ENCODE measurements at places on chromosomes 7 and 10.

DNA sequence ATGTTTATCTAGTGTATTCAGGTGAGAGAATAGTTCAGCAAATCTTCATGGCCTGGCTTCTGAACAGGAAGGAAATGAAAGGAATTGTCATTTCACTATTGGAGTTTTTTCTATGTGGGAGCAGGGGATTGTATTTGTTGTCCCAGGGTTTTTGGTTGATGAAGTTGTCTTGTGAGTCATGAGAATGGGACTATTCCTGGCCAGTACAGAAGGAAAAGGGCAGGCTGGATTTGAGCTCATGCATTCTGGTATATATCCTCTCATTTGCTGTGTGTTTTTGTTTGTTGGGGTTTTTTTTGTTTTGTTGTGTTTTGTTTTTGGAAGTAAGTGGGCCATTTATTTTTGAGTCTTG is 101.2 kb upstream of the MKLN1 start:
- no peak for DNase-seq

DNA sequence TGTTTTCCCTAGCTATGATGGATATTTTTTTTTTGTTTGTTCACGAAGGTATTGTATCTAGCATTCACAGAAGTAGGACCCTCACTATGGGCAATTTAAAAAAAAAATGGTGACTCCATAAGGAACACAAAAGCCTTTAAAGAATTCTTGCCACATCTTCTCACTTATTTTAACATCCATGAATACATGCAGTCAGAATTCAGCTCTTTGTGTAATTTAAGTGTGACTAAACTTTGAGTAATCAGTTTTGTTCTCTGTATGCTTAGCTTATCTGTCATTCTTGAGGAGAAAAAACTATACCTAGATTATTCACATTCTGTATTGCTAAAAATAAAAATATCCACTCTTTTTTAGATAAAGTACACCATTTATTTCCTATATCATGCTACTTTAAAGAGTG is 313.2 kb upstream of the KCND2 start:
- no peak for DNase-seq

- no peak for DNase-seq
Observed at GRCh38 chr10:132668048-132668394, 117.9 kb downstream of the NKX6-2 start.

DNA sequence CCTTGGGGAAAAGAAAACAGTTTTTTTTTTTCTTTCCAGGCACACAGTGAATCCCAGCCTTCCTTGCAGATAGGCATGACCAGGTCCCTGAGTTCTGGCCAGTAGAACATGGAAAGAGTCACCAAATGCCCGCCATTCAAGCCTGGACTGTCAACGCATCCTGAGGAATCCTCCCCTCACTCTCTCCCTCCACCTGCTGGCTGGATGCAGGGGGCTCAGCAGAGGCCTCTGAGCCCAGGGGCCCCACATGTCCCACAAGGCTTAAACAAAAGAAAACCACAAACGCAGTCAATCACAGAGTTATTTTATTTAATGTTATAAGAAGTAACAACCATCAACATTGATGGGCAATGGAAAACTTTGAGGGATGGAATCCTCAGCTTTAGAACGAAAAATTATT is 93.1 kb downstream of the JCAD start:
- DNase-seq, result no peak

DNA sequence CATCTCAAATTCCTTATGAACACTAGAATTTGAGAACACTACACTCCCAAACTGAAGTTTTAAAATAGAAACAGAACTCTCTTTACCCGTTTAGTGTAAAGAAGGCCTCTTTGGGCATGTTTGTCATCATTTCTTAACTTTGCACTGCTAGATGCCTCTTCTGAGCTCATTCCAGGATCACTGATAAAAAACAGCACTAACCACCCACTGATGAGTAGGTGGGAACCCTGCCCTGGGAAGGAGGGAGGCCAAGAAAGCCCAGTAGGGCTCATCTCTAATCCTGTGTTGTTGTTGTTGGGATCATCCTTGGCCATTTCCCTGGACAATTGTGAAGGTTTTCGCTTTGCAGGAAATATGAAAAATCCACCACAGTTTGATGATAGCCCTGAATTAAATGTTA is 68.2 kb downstream of the CUBN start:
- DNase-seq, result no peak

GRCh38 chr7:27095897-27096767 is at the start of gene HOXA1:
TSS of gene HOXA1 (minus strand) at chr7:27096000. CDS start at chr7:27095912, 88 bp downstream.
- no peak for DNase-seq

GRCh38 chr7:33702514-33703054 is 202.8 kb upstream of the BMPER start:
- DNase-seq, result no peak

- DNase-seq, result no peak
Observed at GRCh38 chr10:26714415-26715136, 17.1 kb downstream of the PDSS1 start.

DNA sequence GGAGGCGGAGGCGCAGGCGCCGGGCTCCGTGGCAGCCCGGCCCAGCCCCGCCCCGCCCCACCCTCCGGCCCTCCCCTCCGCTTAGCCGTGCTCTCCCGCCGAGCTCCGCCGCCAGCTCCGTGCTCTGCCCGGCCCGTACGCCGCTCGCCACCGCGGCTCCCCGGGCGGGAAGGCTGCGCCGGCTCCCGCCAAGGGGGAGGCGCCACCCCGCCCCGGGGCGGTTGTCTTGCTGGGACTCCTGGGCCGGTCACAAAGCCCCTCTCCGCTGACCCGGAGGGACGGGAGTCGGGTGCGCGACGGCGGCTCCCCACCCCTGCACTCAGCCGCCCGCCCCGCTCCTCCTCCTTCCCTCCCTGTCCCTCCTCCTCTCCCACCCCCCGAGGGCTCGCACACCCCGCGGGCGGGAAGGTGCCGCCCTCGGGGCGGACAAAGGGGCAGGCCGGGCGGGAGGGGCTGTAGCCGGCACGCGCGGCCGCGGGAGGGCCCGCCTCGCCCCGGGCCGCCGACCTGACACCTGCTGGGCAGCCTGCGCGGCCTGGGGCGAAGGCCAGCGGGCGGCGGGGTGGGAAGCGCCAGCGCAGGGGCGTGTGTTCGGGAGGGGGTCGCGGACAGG is 11.5 kb upstream of the SP8 start:
- DNase-seq, result no peak

GRCh38 chr10:27861781-27862180 is 116.2 kb upstream of the MKX start:
- no peak for DNase-seq

DNA sequence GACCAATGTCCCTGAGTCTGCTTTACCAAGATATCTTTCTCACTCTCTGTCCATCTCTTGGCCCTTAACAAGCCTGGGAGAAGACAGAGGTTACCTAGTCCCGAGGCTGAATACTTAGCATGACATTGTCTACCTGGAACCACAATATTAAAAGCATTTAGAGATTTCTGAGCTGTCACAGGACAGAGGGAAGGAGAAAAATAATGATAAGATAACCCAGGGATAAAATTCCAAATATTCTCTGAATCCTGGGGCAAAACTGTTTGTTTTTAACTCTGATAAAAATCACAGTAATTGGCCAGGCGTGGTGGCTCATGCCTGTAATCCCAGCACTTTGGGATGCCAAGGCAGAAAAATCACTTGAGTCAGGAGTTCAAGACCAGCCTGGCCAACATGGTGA is 12.0 kb upstream of the MAPK8 start:
- DNase-seq, result no peak

GRCh38 chr7:98562871-98563495 is 54.1 kb upstream of the NPTX2 start:
- no peak for DNase-seq

DNA sequence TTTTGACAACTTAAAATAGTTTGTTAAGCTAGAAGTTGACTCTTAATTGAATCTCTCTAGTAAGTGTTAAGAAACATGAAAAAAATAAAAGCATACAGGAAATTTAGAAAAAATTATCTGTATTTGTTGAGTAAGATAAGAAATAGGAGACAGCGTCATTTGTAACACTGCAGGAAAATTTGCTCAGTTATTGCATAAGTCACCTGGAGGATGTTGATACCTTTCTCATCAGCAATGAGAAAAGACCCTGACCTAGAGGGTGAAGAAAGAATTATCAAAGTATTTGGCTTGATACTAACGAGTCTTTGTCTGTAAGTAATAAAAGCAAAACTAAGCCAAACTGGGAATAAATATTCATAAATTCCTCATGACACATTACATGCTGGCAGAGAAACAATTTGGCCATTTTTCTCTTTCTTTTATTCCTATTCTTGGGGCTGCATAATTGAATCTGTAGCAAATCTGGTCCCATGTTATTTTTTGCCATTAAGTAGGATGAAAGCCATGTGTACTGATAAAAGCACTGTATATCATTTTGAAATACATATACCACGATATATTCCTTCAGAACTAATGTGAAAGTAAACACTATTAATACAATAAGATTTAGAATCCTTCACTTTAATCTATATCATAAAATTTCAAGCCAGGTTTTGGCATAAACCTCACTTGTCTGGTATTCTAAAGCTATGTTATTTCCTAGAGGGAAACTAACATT is 362.8 kb downstream of the THSD7A start:
- no peak for DNase-seq

DNA sequence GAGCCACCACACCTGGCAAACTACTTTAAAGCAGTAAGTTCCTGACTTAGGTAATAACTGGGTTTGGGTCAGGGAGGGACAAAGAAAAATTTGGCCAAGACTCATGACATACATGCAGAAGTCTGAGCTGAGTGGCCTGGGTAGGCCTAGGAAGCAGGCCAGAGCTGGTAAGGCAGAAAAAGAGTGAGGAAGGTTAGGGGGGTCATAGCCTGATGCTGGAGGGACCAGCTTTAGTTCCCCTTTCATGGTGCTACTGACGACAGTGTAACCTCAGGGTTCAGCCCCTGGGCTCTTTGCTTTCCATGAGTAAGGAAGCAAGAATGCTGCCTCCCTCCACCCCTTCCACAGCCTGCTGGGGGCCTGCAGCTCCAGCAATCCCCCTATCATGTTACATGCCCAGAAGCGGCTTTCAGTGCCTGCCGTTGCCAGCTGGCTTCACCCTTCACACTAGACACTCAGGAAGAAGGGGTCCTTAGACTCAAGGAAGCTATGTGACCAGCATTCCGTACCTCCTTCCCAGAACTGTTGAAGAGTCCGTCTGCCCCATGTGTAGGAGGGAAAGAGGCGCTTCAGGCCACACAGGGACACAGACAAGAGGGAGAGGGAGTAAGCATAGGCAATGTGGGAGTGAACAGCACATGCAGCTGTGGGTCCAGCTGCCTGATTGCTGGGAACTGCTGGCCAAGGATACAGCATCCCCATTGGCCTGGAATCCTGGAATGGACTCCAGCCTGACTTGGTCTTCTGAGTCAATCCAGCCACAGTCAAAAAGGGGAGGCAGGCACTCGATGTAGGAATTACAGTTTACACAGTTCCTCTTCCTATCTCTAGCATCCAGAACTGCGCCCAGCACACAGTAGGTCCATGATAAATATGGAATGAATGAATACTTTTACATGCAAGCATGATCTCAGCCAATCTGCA is 4.1 kb upstream of the PLAU start:
- no peak for DNase-seq

DNA sequence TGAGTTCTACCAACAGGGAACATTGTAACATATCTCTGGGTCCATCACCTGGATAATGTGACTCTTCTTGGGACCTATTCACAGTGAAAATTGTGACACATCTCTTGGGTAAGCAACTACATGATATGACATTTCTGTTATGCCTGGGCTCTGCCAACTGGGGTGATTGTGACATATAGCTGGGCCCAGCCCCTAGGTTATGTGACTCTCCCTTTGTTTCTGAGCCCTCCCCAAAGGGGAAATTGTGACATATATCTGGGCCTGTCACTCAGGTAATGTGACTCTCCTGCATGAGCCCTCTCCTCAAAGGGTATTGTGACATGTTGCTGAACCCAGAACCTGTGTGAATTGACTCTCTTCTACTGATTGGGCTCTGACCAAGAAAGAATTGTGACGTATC is 22.4 kb upstream of the ZNF107 start:
- no peak for DNase-seq

DNA sequence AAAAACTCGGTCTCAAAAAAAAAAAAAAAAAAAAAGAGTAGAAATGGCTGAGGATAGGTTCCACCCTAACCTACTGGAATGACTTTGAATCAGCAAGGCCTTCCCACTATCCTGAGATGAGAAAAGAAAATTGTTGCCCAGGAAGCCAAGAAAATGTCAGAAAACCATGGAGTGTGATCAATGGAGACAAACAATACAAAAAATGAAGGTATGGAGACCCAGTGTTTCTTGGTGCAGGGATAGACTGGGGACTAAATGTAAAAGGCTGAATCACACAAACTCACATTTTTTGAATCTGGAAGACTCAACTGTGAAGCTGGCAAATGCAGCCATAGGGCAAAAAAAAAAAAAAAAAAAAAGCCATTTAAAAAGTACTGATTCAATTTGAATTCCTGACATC is 364.3 kb upstream of the ANKRD30A start:
- DNase-seq, result no peak

GRCh38 chr7:128151635-128152034 is 89.4 kb upstream of the LEP start:
- DNase-seq, result no peak

DNA sequence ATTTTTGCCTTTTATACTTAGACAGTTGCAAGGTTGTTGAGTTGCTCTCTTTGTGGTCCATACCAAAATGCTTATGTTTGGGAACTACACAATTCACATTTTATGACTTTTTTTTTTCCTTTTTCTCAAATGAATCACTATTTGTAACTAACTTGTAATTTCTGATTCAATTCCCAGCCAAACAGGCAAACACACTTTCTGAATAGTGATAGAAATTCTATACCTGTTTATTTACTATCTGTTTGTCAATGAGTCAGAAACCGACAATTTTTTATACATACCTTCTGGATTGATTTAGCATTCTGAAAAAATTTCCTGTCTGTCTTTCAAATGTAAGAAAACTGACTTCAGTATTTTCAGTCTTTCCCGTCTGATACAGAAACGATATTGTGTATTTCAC is 69.1 kb downstream of the MBL2 start:
- no peak for DNase-seq

- DNase-seq, result no peak
Observed at GRCh38 chr10:17348501-17349349, 105.7 kb downstream of the ST8SIA6 start.

GRCh38 chr7:41817386-41817785 is 114.5 kb upstream of the INHBA start:
- DNase-seq, result no peak

- no peak for DNase-seq
Observed at GRCh38 chr7:34687529-34687928, 29.5 kb downstream of the NPSR1 start.

DNA sequence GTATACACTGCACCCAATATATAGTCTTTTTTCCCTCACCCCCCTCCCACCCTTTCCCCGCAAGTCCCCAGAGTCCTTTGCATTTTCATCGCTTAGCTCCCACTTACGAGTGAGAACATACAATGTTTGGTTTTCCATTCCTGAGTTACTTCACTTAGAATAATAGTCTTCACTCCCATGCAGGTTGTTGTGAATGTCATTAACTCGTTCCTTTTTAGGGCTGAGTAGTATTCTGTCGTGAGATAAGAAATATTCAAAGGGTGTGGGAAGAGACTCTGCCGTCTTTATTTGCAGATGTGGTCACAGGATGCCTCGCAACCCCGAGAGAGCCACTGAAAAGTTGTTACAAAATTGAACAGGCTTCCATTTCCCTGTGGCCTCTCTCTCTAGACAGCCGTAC is 137.9 kb upstream of the SH2B2 start:
- no peak for DNase-seq

GRCh38 chr10:133377025-133377817 is 1.8 kb upstream of the PAOX start:
- no peak for DNase-seq

GRCh38 chr7:137081321-137082093 is 213.1 kb downstream of the CHRM2 start:
- DNase-seq, result no peak

- no peak for DNase-seq
Observed at GRCh38 chr10:14693891-14694290, 80.8 kb downstream of the FAM107B start.

Measured in amygdala (tissue), 56 donors.